ENCODE measurements at places on chromosomes 13 and 19. TPM values are rescaled to one million over a fixed set of nuclear protein-coding genes. Genes with fewer than 3 reads are reported as not detected.

DNA sequence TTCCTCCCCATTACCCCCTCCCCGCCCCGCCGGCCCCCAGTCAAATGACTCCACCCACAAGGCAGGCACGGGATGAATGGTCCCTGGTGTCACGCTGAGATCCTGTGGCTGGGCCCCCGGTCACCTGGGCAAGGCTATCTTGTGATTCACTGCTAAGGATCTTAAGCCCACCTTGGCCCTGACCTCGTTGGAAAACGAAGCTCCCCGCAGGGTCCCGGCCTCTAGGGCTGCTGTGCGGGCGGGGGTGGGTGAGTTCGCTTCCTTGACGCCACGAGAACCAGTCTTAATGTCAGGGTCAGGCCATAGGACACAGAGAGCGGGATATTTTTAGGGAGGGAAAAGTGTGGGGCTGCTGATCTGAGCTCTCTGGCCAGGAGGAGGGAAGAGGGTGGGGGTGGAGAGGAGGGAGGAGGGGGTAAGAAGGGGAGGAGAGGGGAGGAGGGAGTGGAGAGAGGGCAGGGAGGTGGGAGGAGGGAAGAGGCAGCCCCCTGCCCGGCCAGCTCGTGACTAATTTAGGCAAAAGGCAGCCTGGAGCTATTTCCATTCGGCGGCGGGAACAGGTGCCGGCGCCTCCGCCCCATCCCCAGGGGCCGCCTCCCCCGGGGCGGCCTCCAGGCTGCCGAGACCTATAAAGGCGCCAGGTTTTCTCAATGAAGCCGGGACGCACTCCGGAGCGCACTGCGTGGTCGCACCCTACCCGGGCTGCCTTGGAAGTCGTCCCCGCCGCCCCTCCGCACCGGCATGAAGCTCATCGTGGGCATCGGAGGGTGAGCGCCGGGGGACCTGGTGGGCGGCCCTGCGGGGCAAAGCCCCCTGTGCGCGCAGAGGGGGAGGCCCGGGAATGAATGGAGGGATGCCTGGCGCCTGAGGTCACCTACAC is at the start of gene NMRK2:
Gene NMRK2 (plus strand): TSS at position 139 of the 880 bp plus-strand sequence. CDS start 603 bp downstream, at position 742.
- DNase-seq, result no peak
- H3K4me1 ChIP-seq, result no peaks in the 10 kb centered on the region
- no peaks in the 10 kb centered on the region for H3K36me3 ChIP-seq
- H3K27ac ChIP-seq, result no peak within 1 kb of the TSS
- no peak within 1 kb of the TSS for H3K4me3 ChIP-seq
- H3K27me3 ChIP-seq, result no peaks in the 10 kb centered on the region

- no peak overlapping the region for H3K4me3 ChIP-seq
- no peaks in the 10 kb centered on the region for H3K27me3 ChIP-seq
- H3K27ac ChIP-seq, result peak overlapping the region; percentile 97
- H3K4me1 ChIP-seq, result peaks cover 52% of the 10 kb centered on the region
These were observed 190.1 kb downstream of the KLF5 start for GRCh38 chr13:73248711-73249580.

GRCh38 chr19:15397236-15397635 is 17.6 kb upstream of the AKAP8 start:
- H3K27ac ChIP-seq, result no peak overlapping the region
- no peaks in the 10 kb centered on the region for H3K4me1 ChIP-seq
- H3K4me3 ChIP-seq, result no peak overlapping the region
- DNase-seq, result no peak

DNA sequence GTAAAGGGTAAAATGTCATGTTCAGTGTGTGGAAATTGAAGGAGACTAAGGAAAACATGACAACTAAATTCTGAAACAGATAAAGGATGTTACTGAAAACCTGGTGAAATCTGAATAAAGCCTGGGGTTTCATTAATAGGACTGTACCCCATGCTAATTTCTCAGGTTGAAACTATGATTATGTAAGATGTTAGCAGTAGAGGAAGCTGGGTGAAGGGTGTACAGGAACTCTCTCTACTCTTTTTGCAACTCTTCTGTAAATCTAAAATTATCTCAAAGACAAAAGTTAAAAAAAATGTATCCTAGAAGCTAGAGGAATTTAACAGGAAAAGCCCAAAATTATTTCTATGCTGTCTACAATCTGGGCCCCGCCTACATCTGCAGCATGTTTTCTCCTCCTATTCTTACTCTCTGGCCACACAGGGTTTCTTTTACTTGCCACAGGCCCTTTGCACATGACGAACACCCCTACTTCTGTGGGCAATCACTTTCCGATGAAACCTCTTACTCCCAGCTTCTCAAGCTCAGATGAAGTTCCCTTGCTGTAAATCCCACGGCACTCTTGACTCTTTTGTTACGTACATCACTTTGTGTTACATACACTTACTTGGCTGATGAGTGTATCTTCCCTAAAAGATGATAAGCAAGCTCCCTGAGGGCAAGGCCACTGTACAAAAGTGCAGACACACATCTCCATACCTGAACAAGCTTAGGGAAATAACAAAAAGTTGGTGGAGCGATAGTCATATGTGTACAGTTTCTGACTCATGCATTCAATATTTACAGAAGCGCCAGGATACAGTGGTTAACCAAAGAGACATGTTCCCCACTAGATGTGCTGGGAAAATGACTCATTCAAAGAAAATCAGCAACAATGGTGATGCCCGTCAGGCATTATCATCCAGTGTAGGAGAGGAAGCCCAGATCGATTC is 32.6 kb downstream of the RUBCNL start:
- no peaks in the 10 kb centered on the region for H3K27me3 ChIP-seq
- no peaks in the 10 kb centered on the region for H3K4me1 ChIP-seq
- H3K4me3 ChIP-seq, result no peak overlapping the region
- H3K36me3 ChIP-seq, result no peaks in the 10 kb centered on the region
- DNase-seq, result no peak
- H3K27ac ChIP-seq, result no peak overlapping the region

DNA sequence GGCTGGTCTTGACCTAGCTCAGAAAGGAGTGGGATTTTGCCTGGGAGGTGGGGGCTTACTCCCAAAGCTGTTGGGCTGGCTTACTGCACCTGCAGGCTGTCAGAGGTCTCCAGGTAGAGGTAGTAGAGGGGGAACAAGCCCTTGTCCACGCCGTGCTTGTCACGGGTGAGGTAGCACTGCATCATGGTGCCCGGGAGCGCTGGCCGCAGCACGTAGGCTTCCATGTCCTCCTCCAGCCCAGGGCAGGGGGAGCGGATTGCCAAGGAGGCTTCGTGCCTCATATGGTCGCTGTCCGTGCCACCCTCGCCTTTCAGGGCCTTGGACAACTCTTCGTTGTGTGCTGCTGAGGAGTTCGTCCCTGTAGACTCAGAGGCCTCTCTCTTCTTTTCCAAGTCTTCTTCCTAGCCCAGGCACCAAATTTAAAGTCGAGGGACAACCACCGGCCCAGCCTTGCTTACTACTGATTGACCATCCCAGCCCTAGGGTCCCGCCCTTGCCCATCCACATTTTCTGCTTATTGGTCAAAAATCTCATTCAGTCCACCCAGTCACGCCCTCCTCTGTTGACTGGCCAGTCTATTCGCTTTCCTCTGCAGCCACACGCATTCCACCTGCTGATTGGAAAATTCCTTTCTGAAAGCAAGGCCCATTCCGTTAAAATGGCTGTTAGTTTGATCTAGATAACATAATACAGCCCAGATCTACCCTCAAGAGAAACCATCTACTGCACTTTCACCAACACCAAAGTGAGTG is 10.5 kb downstream of the TULP2 start:
- peak overlapping the region; percentile 88 for H3K27ac ChIP-seq
- H3K4me1 ChIP-seq, result peaks cover 45% of the 10 kb centered on the region
- H3K27me3 ChIP-seq, result no peaks in the 10 kb centered on the region
- no peak overlapping the region for H3K4me3 ChIP-seq
- peak; percentile 83 for DNase-seq

- no peak for DNase-seq
- H3K4me1 ChIP-seq, result no peaks in the 10 kb centered on the region
- H3K27ac ChIP-seq, result no peak overlapping the region
These were observed 23.7 kb downstream of the DIS3 start for GRCh38 chr13:72757792-72758535.

The TNNT1 gene
- 18.0 TPM for total RNA-seq

The C19orf38 gene
- total RNA-seq, result 1.1 TPM

Data from Caco-2 (cell line).